ENCODE measurements at places on chromosomes 1 and 21.

DNA sequence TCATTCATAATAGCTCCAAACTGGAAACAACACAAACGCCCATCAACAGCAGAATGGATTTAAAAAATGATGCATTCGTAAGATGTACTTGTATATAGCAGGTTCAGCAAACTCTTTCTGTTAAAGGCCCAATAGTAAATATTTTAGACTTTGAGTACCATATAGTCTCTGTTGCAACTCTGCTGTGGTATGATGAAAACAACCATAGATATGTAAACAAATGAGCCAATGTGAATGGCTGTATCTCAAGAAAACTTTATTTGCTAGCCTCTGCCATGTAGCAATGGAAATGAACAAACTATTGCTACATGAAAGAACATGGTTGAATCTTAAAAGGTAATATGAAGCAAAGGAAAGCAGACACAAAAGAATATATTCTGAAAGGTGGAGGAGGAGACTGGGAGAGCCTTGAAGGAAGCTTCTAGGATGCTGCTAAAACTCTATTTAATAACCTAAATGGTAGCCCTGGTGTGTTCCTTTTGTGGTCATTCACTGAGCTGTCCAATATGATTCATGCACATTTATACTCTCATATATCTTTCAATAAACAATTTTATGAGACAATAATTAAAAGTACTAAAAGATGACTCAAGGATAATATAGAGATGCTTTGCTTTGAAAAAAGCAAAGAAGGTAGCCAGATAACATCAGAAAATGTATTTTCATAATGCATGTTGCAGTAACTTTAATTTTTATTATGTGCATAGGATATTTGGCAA, 29.1 kb upstream of the FMO3 start:
- no peak for DNase-seq

- DNase-seq: peak; percentile 70
Measured at GRCh38 chr21:29299046-29299915, 559 bp downstream of the BACH1 start.

DNA sequence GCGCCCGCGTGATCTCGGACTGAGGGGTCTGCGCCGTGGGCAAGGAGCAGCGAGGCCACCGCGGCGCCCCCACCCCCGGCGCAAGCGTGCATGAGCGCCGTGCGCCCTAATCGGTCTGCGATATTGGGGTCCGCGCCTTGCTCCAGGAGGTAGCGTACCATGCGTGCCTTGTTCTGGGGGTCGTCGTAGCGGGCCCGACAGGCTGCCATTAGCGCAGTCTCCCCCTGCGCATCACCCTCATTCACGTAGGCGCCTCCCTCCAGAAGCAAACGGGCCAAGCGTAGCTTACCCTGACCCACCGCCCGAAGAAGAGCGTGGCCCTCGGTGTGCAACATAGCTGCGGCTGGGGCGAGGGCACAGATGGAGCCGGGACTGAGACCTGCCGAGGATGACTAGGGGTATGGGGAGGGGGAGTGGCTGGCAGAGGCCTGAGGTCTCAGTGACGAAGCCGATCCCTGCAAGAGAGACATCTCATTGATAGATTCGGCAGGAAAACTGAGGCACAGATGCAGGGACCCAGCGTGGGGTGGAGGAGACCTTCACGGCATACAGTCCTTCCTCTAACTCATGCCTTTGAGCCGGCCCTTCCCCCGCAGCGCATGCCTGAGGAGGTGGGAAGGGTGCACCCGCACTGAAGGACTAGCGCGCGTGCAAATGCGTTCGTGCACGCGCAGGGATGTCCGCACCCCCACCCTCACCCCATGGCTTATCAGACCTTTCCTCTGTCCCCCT, 2.8 kb downstream of the ANKRD34A start:
- no peak for DNase-seq

DNA sequence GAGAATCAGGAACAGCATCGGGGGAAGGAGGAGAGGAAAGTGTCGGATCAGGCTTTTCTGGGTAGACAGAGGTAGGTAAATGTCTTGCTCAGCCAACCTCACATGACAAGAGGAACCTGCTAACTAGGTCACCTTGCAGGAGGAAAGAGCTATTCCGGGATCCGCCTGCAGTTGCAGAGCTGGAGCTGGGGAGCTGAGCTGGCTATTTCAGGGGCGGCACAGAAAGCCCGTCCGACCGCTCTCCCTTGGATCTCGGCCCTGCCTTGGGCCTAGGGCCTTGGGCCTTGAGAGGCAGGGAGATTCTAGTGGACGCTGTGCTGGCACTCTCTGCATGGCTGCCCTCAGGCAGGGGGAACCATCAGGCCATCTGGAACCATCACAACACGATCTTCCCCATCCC, 56.5 kb upstream of the CTPS1 start:
- no peak for DNase-seq

DNA sequence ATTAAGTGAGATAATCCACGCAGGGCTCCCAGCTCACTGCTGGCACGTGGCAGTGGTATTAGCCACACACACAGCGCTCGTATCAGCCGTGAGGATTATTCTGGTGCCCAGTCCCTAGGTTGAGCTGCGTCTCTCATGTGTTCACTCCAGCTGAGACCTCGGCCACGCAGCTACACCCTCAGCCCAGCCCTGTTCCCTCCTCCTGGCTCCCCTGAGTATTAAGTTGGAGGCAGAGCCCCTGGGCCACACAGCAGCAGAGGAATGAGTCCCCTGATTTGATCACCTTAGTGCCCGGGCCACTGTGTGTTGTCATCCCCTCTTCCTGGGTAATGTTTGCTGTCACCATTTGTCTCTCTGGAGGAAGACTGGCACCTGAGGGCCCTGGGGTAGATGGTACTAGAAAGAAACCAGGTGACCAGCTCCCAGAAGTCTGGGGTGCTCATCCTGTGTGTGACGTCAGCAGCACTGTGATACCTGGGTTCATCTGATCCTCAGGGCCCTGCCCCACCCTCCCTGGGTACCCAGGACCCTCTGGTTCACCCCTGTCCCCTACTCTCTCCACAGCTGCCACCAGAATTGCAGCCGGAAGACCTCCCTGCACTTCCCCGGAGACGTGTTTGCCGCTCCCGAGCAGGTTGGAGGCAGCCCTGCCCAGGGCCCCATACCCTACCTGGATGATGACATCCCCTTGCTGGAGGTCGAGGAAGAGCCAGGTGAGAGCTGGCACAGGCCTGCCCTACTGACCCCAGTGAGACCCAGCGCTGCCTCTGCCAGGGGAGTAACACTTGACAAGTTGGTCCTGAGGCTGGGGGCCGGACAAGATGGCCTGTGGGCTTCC, 40.1 kb downstream of the DISP3 start:
- DNase-seq: no peak

GRCh38 chr1:74753104-74753503, 20.2 kb downstream of the TYW3 start:
- DNase-seq: no peak

- DNase-seq: no peak
Measured at GRCh38 chr1:116731439-116731838, 22.8 kb upstream of the CD2 start.

DNA sequence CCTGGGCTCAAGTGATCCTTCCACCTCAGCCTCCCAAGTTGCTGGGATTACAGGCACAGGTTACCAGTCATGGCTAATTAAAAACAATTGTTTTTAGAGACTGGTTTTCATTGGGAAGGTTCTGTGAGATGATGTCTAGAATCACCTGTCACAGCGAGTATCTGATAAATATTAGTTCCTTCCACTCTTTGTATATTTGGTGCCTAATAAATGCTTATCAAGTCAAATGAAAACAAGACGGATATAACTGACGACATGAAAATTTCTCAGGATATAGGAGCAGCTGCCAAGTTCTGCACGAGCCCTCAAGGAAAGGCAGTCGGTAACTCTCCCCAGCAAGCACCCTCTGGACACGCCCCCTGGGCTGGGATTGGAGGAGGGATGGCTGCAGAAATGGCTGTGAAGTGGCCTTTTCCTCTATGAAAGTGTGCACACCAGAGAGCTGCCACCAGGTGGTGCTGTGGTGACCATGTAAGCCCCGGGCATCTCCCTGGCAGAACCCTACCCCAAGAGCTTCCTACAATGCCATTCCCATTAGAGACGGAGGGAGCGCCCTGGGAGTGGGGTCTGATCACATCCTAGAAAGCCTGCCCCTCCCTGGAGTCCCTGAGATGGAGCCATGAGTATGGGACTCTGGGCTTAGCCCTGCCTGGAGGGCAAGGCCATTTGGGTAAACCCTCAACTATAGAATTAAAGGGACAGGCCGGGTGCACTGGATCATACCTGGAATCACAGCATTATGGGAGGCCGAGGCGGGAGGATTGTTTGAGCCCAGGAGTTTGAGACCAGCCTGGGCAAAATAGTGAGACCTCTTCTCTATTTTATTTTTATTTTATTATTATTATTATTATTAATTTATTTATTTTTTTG, 50.9 kb downstream of the HTR6 start:
- DNase-seq: peak; percentile 82

DNA sequence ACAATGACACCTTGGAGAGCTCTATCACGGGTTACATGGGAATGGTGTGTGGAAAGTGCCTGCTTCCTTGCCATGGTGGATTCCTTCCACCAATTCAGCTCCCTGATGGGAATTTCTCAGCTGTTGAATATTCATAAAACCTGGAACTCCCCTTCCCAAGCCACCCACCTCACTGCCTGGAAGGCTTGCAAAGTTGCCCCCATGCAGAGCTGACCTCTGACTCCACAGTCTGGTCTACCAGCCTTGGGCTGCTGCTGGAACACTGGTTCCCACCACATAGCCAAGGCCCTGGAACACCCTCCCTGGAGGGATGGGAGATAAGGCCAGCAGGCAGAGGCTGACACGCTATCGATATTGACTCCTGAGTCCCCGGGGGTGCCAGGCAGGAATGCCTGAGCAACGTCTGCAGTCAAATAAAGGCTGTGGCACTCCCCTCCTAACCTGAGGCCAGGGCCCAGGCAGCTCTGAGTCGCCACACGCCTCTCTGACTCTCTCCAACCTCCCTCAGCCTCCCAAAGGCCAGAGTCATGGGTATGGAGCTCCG, 8.8 kb downstream of the CCDC24 start:
- DNase-seq: no peak

DNA sequence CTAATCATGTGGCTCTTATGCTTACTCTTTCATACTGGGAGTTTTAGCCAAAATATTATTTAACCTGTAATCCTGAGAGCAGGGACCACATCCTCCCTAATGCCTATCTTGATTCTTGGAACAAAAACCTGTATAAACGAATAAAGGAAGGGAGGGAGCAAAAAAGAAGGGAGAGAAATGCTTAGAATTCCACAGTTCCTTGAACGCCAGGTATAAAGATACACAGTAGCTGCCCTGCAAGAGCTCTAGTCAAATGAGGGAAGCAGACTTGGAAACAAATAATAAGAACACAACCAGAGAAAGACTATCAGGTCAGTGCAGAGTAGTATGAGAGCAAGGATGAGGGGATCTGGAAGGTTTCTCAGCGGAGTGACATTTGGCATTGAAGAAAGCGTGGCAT, 116.3 kb downstream of the SLC30A10 start:
- no peak for DNase-seq

DNA sequence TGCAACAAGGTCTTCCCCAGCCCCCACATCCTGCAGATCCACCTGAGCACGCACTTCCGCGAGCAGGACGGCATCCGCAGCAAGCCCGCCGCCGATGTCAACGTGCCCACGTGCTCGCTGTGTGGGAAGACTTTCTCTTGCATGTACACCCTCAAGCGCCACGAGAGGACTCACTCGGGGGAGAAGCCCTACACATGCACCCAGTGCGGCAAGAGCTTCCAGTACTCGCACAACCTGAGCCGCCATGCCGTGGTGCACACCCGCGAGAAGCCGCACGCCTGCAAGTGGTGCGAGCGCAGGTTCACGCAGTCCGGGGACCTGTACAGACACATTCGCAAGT, 3.8 kb downstream of the ZBTB18 start:
- DNase-seq: peak; percentile 75

GRCh38 chr1:33599516-33600115, 127.2 kb downstream of the ZSCAN20 start:
- DNase-seq: no peak

DNA sequence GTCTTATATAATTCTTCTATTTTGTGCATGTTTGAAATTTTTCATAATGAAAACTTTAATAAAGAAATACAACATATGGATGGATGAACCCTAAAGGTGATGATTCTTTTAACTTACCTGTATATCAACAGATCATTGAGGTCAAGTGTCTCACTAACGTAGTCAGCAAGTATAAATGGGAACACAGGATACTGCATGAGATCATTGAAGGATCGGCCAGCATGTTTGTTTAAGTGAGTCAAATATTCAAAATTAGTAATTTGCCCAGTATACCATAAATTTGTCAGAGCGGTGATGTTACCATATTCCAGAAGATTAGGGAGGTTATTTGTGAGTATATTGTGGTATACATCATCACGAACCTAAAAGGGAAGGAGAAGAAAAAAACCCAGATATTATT, 71.0 kb upstream of the GNG4 start:
- DNase-seq: no peak

DNA sequence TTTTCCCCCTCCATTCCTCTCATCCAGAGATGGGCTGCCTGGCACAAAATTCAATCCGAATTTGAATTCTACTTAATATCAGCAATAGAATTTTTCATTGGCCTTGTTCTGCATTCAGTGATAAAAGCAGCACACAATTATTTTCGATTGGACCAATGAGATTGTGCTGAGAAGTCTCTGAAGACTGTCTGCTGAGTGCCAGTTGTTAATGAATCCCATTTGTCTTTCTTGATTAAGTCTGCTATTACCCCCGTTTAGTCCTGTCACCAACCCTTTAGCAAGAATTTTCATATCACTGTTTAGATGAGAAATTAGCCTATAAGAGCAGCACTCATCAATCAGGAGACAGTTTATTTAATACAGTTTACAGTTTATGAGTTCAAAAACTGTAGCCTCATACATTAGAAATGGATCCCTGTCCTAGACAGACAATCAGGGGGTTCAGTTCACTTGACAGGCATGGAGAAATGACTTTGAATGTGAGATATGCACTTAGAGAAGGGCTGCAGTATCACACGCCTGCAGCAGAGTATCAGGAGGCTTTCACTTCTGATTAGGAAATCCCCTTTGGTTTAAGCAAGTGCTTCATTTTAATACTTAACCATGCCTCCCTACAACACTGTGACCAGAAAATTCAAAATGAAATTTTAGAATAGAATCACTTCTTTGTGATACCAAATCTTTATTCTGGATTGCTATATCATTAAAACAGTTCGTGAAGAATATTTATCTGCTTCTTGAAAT, 304.7 kb upstream of the PTBP2 start:
- DNase-seq: no peak

- peak; percentile 6 for DNase-seq
Measured at GRCh38 chr1:223143537-223144248, 645 bp upstream of the TLR5 start.

DNA sequence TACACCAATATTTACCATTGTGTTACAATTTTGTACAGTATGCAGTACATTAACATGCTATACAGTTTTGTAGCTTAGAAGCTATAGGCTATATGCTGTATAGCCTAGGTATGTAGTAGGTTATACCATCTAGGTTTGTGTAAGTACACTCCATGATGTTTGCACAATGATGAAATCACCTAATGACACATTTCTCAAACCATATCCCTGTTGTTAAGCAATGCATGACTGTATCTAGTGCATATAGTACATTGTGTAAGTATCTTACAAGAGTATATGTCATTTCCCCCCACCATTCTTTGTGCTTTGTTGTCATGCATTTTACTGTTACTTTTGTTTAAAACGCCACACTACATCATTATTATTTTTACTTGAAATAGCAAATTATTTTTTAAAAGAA, 65.7 kb upstream of the RNF11 start:
- no peak for DNase-seq

GRCh38 chr1:63401945-63402344, 34.5 kb downstream of the ALG6 start:
- DNase-seq: no peak

Data from CD8-positive, alpha-beta memory T cell (primary cell).